ENCODE measurements at places on chromosomes 5 and 9.

GRCh38 chr5:111453747-111454146, 58.6 kb downstream of the STARD4 start:
- DNase-seq, result no peak

DNA sequence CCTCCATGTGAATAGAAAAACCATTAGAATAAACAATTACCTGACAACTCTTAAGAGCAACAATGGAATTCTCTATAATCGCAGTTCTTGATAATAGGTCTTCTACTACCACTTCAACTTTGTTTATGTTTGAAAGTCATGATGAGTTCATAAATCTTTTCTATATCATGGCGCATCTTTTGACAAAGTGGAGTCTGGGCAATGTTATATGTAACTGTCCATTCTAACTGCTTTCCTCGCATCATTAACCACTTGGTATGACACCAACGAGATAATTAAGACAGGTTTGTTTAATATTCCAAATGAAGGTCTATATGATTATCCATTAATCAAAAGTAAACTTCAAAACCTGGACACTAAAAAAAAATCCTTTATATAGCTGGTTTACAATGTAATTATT, 272.0 kb downstream of the DENND1A start:
- DNase-seq, result no peak

DNA sequence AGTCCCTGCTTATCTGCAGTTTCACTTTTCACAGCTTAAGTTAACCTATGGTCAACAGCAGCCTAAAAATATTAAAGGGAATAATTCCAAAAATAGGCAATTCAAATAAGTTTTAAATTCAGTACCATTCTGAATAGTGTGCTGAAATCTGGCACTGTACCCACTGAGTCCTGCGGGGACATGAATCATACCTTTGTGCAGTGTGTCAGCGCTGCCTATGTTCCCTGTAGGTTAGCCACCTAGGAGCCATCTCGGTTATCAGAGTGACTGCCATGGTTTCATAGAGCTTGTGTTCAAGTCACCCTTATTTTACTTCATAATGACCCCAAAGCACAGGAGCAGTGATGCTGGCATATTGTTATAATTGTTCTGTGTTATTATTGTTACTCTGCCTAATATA, 139.9 kb downstream of the GPBP1 start:
- DNase-seq, result no peak

- no peak for DNase-seq
These were observed 1.7 kb downstream of the STPG3 start for GRCh38 chr9:137252555-137253506.

DNA sequence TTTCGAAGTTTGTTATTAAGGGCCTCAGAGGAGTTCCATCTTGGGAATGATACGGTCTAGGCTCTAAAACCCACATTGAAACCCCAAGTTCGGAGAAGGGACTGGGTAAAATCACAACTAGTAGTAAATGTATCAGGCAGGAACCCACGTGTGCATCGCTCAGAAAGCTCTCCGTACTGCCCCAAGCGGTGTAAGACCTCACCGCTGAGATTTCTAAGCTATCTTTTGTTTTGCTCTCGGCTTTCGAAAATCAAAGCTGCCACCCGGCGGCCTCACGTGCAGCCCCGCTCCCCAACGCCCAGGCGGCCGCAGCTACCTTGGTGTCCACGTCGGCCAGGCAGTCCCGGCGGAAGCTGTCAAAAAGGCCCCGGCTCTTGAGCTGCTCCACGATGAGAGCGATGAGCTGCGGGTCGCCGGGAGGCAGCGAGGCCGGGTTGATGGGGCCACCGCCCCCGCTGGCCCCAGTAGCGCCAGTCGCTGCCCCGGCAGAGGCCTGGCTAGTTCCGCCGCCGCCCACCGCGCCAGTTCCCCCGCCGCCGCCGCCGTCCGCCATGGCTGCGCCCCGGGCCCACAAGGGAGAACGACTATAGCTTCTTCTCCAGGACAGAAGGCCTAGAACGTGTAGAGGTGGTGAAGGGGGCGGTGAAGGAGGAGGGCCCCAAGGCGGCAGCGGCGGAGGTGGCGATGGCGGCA, 420 bp downstream of the BOD1 start:
- no peak for DNase-seq

DNA sequence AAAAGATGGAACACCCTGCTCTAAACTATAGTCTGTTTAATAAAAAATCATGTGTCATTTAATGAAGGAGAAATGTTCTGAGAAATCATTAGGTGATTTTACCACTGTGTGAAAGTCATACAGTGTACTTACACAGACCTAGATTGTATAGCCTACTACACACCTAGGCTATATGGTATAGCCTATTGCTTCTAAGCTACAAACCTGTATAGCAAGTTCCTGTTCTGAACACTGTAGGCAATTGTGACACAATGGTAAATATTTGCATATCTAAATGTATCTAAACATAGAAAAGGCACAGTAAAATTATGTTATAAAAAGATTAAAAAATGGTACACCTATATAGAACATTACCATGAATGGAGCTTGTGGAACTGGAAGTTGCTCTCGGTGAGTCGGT, 40.6 kb downstream of the EFNA5 start:
- no peak for DNase-seq

- no peak for DNase-seq
These were observed 85.9 kb downstream of the SLC12A2 start for GRCh38 chr5:128169401-128170017.

DNA sequence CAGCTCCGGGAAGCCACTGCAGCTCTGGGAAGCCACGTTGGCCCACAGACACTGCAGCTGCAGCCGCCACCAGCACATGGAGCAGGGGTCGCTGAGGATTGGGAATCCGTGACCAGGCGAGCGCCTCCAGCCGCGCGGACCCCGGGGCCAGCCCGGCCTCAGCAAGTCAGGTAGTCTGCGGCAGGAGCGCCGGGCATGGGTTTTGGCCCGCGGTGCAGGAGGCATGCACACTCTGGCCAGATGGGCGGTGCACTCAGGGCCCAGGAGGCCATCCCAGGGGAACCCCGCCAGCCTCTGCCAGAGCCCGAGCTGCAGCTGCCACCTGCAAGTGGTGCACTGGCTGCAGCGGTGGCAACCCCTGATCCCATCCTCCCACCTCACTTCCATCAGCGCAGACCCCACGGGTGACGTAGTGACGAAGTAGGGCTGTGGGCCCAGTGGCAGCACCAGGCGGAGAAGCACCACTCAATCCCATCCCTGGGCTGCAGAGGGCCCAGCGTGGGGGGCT, 368.3 kb upstream of the SPATA31A5 start:
- no peak for DNase-seq

DNA sequence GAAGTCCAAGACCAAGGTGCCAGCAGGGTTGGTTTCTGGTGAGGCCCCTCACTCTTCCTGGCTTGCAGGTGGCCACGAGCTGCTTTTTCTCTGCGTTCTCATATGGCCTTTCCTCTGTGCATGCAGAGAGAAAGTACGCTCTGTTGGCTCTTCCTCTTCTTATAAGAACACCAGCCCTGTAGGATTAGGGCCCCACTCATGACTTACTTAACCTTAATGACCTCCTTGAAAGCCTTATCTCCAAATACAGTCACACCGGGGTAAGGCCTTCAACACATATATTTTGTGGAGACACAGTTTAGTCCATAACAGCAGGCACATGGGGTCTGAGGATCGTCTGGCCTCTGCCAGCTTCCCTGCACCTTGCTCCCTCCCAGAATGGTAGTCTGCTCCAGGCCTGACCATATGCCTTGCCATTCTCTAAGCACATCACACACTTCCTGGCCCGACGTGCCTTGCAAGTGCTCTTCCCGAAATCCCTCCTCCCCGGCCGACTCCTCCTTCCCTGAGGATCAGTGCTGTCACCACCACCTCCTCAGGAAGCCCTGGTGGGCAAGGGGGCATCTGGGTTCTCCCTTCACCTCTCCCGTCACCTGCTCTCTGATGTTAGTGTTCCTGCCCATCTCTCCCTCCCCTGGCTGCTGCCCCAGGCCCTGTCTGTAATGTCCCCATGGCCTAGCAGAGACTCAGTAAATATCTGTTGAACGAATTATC, 200.7 kb downstream of the AOPEP start:
- DNase-seq, result no peak

GRCh38 chr5:66671305-66671704, 75.1 kb downstream of the MAST4 start:
- DNase-seq, result no peak

- no peak for DNase-seq
These were observed 26.3 kb upstream of the TENT4A start for GRCh38 chr5:6686915-6687409.

DNA sequence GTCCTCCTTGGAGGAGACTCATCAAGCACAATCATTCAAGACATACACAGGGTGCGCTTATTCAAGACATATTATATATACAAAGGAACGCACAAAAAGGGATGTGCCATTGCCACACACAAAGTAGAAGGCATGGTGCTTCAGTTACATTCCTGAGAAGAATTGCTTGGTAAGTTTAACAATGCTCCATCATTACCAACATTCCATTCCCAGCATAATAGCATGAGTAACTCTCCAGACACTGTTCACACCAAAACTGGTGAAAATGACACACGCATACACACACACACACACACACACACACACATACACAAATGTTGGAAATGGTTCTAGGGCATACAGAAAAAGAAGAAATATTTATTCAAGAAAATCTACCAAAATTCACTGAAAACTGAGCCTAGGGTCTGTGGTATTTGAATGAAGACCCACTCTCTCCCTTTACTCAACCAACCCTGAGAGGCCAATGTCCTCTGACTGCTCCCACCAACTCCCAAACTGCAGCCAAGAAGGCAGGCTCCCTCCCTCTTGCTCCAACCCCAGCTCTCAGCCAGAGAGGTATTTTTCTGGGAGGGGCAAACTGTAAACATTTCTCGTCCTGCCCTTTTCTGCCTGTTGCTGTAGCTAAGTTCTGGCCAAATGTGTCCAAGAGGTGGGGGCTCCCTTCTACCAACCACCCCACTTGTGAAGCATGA, 19.9 kb downstream of the UGT3A1 start:
- no peak for DNase-seq

DNA sequence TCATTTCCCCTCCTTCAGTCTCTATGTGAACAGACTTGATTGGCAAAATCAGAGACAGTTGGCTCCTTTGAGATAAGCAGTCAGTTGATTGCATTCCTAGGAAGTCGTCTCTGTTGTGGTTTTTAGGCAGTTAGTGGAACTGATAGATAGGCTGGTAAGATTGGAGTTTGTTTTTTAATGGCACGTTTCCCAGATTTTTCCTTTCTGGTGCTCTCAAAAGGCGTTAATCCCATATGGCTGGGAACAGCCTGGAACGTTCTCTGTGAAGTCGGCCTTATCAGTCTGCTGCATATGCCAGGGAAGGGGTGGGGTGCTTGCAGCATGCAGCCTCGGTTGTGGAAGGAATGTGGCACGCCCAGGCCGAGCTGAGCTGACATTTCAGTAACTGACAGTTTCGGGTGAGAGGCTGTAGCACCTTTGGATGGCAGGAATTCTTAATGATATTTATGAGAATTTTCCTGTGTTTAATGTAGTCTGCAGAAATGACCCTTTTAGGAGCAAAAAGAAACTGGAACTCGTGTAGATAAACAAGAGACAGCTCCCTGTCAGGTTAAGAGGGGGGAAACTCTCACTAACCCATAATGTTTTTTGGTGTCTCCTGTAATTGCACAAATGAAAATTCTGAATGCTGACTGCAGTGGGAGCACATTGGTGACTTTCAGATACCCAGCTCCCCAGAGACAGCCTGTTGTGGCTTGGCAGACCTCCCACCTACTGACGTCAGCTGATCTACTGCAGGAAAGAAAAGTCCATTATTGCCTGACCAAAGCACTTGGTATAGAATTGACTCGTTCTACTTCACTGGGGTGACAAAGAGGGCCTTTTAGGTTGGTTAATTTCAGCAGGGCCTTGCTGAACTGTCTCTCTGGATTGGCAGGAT, 6.3 kb downstream of the SPTAN1 start:
- DNase-seq, result peak; percentile 34

- no peak for DNase-seq
These were observed 15.0 kb upstream of the TEX48 start for GRCh38 chr9:114696814-114697544.

DNA sequence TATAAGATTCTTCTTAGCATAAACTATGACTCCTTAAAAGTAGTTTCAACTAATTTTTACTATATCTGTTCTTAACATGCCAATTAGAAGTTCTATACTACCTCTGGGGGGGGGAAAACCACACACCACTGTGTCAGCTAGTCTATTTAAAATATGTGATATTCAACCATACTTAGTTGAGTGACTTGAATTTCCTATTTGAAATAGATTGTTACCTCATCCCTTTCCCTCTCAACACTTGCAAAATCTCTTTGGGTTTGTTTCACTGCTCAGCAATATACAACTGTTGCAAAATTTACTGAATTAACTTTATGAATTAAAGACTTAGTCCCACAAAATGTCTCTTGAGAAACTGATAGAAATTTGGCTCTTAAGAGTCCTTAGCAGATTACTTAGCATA, 151.1 kb upstream of the POU5F2 start:
- DNase-seq, result no peak

GRCh38 chr5:1134478-1134877, 22.6 kb upstream of the SLC12A7 start:
- no peak for DNase-seq

GRCh38 chr9:37946971-37947370, 43.0 kb upstream of the SLC25A51 start:
- no peak for DNase-seq

DNA sequence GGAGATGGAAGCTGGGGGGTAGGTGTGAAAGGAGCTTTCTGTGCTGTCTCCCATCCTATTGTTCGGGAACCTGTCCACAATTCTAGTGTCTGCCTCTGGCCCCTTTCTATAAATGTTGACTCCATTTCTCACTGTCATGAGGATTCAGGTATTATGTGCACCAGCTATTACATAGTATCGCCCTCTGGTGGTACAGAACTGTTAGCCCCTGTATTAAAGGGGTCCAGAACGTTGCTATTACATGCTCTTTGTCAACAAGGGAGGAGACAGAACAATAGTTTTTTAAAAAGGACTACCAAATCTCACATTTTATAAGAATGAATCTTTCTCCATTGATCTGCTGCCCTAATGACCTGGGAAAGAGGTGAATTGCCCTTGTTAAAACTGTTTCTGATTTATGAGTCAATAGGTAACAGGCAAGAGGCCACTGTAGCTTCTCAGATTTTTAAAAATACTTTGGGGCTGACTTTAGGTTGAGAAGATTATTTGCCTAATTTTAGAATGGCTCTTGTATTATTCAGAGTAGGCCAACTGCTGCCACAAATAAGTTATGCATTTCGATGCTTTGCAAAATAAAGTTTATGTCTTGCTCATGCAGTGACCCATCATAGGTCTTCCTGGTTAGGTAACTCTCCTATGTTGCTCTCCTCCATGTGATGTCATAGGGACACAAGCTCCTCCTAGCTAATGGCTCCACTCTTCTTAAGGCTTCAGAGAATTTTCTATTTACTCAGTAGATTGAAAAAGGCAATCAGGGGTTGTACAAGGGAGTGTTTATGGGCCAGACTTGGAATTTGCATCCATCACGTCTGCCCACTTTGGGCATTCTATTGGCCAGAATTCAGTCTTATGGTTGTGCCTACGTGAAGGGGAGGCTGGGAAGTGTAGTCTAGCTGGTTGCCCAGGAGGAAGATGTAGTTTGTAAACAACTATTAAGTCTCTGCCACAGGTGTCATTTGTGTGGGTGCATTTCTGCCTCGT, 20.8 kb downstream of the DCANP1 start:
- no peak for DNase-seq

GRCh38 chr9:117677572-117677971, 26.6 kb upstream of the TLR4 start:
- no peak for DNase-seq

GRCh38 chr5:66621146-66621545, 25.0 kb downstream of the MAST4 start:
- no peak for DNase-seq

- no peak for DNase-seq
These were observed 98.9 kb downstream of the MRPS27 start for GRCh38 chr5:72221099-72221498.

Data from NCI-H187 (cell line).